ENCODE measurements at places on chromosomes 4 and X. TPM values are rescaled to one million over a fixed set of nuclear protein-coding genes. Genes with fewer than 3 reads are reported as not detected.
A peak's percentile ranks its signal among the peaks of the same experiment; 100 is the strongest.

Gene ZMAT1
- total RNA-seq: 7.3 TPM

Gene CT45A7
- not detected for total RNA-seq

Gene GPR34
- total RNA-seq: 5.1 TPM

Gene GAB1
- 25.1 TPM for total RNA-seq

Gene MAOA
- 69.6 TPM for total RNA-seq

Gene SCARB2
- total RNA-seq: 293 TPM

Gene MXD4
- total RNA-seq: 22.8 TPM

Gene GLRB
- total RNA-seq: 5.3 TPM

Gene FGG
- total RNA-seq: 2.6 TPM

DNA sequence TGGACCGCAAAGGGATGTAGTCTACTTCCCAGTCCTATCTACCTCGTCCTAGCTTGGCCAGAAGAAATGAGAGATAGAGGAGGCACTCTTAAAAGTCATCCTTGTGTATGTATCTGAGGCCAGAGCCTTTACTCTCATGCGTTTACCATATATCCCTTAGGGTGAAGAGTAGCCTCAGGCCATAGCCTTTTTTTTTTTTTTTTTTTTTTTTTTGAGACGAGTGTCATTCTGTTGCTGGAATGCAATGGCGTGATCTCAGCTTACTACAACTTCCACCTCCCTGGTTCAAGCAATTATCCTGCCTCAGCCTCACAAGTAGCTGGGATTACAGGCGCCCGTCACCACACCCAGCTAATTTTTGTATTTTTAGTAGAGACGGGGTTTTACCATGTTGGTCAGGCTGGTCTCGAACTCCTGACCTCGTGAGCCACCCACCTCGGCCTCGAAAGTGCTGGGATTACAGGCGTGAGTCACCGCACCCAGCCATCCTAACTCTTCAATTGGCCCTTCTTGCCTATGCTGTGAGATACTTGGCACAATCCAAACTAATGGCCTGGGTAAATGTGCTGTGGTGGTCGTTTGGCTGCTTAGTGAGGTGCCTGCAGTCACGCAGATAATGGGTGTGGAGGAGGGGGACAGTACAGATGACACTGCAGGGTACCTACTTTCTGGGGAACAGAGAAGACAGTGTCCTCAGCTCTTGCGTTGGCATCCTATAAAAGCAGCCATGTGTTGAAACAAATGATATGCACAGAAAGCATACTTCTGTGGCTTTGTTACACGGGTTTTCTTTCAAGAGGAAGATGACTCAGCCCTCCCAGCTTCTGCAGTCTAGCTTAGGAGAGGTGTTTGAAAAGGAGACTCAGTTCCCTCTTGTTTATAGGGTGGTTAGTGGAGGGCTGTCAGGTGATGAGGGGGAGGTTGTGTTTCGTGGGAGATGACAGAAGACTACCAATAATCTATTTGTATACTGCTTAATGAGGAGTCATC lies 10.4 kb upstream of the DGAT2L6 start:
- DNase-seq: no peak

DNA sequence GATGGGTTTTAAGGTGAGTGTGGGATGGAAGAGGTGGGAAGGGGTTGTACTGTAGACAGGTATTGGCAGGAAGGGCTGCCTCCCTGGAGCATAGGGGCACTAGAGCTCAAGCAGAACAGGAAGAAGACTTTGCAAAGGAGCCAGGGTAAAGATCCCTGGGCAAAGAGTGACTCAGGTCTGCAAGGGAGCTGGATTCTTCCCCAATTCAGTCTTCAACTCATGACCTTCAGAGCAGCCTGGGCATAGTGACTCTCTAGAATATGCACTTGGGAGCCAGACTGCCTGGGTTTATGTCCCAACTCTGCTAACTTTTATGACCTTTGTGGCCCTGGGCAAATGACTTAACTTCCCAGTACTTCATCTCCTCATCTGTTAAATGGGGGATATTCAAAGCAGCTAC lies 4.0 kb downstream of the LONRF3 start:
- no peak for DNase-seq

- DNase-seq: no peak
Observed at GRCh38 chr4:123777373-123777772, 380.8 kb downstream of the SPRY1 start.

- no peak for DNase-seq
Observed at GRCh38 chrX:150409486-150409885, 46.4 kb downstream of the MAMLD1 start.

DNA sequence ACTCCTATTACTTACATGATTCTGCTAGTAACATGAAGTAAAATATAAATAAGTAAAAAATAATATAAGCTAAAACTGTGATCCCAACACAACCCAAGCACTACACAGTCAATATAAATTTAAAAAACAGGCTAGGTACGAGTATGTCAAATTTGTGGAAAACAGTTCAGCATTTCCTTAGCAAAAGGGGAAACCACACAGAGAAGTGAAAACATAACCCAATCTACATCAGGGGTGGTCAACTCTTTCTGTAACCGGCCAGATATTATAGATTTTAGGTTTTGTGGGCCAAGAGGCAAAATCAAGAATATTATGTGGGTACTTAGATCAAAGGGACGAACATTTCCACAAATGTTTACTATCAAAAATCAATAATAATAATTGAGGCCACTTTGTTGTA lies 70.1 kb downstream of the CHST7 start:
- no peak for DNase-seq

DNA sequence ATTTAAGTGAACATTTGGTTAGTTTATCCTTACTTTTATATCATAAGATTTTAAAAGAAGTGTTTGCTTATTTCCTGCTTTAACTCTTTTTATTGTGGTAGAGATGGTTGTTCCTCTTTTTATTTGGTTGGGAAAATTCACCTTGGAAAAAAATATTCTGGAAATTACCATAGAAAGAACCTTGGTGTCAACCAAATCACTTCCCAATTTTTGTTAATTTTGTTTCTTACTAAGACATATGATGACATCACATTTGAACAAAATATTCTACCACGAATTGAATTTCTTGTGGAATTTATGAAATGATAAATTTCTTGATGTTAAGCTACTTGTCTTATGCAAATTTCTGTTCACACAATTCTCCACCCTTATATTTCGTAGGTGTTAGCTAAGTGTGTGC lies 33.7 kb downstream of the LAMTOR3 start:
- no peak for DNase-seq

DNA sequence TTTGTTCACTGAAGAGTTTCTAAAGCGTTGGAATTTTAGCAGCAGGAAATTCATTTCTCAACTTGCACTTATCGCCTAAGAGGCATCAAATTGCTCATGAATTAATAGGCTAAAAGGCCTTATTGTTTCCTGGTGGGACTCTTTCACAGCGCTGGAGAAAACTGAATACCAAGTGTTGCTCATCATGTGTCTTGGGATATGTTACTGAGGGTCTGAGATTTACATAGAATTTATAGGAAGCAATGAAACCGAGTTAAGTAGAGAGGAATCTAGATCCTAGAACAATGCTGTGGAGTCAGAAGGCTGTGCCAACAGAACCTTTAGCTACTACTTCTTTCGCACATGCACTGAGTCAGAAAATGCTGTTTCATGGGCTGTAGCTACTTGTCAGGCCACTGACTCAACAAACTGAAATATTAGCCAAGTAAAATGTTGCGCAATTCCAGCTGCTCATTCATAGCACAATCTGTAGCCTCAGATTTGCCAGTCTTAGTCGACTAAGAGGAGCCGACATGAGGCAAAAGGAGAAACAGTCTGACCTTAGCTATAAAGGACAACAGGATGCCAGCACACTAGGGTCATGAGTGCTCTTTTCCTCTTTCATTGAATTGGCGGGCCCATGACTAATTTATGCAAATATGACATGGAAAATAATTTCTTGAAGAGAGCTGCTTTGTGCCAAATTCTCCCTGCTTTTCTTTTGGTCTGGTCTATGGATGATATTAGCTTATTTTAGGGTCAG lies 35.9 kb upstream of the CXCL8 start:
- DNase-seq: peak; percentile 63

GRCh38 chrX:16124201-16124600 lies 836 bp downstream of the GRPR start:
- DNase-seq: no peak

- DNase-seq: no peak
Observed at GRCh38 chr4:140469791-140470733, 28.0 kb downstream of the MGAT4D start.

- no peak for DNase-seq
Observed at GRCh38 chrX:10039821-10040793, 72.9 kb downstream of the CLDN34 start.

GRCh38 chr4:1839282-1839681 lies 16.7 kb downstream of the LETM1 start:
- DNase-seq: peak; percentile 75

- no peak for DNase-seq
Observed at GRCh38 chr4:108443585-108443984, 176.8 kb upstream of the RPL34 start.

GRCh38 chr4:183434264-183434663 lies 10.2 kb upstream of the CDKN2AIP start:
- no peak for DNase-seq

GRCh38 chr4:94175553-94176261 lies 32.0 kb upstream of the SMARCAD1 start:
- no peak for DNase-seq

DNA sequence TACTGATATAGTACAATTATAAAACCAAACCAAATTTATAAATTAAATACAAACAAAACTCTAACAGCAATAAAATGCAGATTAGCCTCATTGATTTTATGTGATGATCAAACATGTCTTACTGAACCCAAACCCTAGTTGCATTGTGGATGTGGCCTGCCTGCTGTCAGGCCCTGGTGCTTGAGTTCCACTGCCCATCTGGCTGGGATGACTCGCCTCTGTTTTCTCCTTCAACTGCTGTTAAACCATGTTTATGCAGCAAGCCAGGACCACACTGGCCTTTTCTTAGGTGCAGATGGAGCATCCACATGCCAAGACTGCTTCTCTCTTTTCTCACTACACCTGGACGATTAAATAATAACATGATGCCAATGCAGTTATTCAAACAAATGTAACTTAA lies 22.6 kb downstream of the NAP1L5 start:
- no peak for DNase-seq

Data from stomach (tissue), 19 donors.